ENCODE measurements at places on chromosomes 1 and 21.

DNA sequence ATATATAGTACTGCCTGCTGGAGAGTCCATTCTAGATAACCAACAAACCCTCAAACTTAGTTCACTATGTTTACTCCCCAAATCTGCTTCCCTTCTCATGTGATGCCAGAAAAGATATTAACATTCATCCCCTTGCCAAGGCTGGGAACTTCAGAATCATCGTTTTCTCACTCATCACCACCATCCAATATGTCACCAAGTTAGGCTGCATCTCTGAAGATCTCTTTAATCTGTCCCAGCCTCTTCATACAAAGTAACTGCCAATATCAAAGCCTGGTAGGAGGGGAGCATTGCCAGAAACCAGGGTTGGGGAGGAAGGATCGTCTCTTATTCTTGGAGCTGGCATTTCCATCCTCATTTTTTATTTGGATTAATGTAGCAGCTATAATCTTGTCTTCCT, 71.6 kb downstream of the XCL2 start:
- no peak for DNase-seq

- DNase-seq, result no peak
Measured at GRCh38 chr21:26790296-26790695, 54.9 kb downstream of the ADAMTS1 start.

DNA sequence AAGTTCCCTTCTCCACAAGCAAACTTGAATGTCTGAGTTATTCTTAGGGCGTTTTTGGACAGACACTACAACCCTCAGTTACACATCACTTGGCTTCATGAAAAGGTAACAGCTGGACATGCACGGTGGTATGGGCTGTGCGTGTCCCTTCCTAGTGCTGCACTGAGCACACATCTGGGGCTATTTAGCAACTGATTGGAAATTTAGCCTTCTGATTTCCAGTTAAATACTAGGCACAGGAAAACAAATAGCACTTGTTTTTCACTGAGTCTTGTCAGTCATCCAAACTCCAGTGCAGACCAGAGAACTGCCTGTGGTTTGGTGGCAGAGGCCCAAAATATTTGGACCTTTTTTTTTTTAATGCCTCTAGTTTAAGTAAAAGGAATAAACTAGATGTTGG, 134.7 kb downstream of the TGFBR3 start:
- no peak for DNase-seq

DNA sequence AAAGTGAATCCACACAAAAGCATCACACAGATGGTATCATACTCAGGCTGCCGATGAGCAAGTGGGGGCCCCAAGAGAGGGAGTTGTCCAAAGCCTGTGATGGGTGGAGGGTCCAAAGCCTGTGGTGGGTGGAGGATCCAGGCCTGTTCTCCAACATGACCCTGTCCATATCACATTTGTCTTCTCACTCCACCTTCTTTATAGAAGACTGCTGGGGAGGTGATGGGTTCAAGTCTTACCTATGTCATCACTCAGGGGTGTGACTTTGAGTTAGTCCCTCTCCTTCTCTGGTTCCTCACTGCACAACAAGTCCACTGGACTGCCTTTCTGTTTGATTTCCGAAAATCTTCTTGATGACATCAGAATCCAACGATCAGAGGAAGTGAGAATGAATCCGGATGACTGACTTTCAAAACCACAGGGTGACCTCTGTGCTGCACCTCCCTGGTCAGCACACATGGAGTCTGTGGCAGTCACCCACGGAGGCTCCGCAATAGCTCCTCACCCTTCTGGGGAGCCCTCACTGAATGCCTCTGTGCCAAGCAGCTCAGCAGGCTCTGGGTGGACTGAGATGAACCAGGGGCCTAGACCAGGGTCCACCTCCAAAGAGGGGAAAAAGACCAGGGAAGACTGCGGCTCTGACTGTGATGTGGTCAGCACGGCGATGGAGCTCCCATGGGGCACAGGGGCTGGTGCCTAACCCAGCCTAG, 166.8 kb downstream of the HIVEP3 start:
- no peak for DNase-seq

DNA sequence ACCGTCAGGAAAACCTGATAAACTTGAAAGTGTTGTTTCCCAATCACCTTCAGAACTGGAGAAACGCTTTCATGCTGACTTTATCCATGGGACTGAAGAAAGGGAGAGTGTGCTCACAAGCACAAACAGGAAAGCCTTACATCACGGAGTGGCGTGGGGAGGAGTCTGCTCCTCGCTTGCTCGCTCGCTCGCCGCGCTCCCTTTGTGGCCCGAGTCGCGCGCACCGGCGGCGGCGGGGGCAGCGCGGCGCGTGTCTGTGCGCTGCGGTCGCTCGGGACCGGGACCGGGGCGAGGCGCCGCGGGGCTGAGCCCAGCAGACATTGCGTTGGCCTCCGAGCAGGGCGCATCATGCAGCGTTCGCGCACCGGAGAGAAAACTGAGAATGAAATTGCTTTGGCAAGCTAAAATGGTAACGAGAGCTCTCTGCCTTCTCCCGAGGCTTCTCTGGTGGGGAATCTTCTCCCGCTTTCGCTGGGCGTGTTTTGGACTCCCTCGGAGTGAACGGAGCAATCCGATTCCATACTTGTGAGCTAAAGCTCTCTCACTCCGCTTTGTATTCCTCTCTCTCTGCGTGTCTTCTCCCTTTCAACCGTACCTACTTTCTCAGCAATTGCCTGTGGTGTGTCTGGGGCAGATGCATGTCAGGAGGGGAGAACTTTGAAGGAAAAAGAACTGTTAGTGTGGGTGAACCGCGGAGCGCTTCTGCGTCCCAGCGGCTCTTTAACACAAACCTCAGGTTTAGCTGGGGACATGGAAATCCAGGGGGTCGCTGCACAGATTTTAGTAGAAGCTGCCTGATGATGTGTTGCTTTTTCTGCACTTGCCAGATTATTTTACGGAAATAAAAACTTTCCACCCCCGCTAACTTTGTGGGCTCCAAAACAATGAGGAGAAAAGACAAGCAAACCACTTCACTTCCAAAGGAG, at the start of gene RGL1:
TSS of gene RGL1 (plus strand) at position 205 of the 926 bp plus-strand sequence. CDS start at position 383, 178 bp downstream.
- DNase-seq, result no peak

DNA sequence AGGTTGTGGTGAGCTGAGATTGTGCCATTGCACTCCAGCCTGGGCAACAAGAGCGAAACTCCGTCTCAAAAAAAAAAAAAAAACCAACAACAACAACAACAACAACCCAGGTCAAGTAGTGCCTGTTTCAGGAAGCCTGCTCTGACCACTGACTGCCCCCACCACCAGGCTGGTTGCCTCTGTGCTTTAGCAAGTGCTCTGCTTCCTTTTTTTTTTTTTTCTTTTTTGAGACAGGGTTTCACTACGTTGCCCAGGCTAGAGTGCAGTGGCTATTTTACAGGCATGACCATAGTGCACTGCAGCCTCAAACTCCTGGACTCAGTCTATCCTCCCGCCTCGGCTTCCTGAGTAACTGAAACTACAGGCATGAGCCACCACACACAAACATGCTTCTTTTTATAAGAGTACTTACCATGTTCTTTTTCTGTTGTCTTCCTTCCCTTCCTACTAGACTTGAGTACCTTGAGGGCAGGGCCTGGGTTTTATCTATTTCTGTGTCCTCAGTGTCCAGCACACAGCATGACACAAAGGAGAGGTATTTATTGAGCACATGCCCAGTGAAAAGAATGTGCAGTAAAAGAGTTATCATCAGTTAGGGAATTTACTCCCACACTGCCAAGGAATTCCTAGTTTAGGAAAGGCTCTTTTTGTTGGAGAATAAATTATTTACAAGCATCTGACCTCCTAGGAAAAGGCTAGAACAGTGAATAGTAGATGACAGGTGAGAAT, 9.9 kb upstream of the COA7 start:
- no peak for DNase-seq

DNA sequence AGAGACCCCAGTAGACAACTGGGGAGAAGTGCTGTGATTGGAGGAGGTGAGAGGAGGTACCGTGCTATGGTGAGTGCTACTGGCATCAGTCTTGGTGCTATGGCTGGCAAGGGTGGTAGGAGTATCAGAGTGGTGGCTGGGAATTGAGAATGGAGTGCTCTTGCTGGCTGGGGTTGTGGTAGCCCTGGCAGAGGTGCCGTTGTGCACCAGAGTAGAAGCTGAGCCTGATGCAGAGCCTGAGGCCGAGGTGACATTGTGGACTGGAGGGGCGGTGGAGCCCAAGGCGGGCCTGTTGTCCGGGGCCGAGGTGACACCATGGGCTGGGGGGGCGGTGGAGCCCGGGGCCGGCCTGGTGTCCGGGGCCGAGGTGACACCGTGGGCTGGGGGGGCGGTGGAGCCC, 14.6 kb downstream of the TRIM46 start:
- DNase-seq, result no peak

GRCh38 chr1:198765416-198765815, 126.6 kb downstream of the PTPRC start:
- DNase-seq, result no peak

- no peak for DNase-seq
Measured at GRCh38 chr1:218496561-218496960, 151.4 kb downstream of the TGFB2 start.

- DNase-seq, result no peak
Measured at GRCh38 chr1:161905269-161905884, 118.3 kb downstream of the OLFML2B start.

DNA sequence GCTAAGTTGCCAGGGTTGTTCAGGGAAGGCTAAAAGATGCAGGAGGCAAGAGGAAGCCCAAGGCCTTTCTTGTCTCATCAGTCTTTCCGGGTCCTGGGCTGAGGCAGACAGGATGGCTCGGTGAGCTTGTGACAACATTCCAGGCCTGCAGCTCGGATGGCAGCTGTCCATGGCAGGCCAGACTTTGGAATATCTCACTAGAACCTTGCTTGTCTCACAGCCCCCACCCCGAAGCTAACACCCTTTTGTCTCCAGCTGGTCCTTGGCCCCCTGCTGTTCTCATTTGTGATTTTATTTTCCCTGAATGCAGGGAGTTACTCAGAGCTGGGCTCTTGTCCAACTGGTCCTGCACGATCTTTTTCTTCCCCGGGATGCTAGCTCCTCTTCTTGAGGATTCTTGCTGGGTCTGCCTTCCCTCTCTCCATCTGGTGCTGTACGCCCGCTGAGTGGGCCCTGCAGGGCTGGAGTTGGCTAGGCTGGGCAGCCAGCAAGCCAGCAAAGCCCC, 477.2 kb upstream of the CAMK1G start:
- no peak for DNase-seq

DNA sequence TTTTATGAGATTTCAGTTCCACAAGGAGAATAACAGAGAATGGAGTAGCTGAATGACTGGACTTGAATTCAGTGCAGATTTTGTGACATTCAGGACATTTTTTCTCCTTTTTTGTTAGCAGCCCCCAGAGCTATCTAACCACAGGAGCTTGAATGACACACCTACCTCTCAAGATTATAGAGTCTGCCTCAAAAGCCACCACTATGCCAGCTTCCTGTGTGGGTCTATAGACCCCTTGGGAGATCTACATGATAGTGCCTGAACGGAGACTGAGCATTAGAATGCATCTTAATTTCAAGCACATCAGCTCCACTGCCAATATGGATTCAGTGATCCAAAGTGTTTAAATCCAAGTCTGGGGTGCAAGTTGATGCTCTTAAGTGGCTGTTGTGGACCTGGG, 74.4 kb upstream of the ZNF648 start:
- no peak for DNase-seq

DNA sequence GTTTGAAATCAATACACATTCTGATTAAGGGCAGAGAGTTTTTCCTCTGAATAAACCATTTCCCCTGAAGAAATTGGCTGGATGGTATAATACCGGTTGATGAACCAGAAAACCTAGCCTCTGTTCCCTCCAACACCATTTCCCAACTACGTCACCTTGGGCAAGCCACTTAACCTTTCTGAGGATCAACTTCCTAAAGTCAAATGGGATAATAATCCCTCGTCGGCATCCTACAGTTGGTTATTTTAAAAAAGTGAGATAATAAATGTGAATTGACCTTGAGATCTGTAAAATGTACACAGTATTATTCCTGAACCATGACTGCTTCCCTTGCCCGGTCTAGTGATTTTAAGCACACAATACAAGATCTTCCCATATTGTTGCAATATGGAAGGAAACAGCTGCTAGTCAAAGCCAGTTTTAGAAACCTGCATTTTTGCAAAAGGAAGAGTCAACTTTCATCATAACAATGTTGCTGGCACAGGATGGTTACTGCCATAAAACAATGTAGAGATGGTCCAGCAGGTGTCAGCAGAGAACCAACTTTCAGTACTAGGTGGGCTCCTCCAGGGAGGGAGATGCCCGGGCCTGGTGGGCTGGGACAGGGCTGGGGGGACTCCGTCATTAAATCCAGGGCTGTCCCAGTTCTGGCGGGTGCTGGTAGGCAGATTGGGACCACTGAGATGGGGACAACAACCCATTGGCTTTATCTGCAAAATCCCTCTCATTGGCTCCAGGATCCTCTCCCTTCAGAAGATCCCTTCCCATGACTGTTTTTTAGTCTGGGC, 5.2 kb upstream of the HLX start:
- DNase-seq, result peak; percentile 11

- DNase-seq, result peak; percentile 35
Measured at GRCh38 chr1:7644961-7645750, 125.9 kb upstream of the VAMP3 start.

GRCh38 chr1:30108186-30108585, 615.2 kb downstream of the MATN1 start:
- DNase-seq, result no peak

DNA sequence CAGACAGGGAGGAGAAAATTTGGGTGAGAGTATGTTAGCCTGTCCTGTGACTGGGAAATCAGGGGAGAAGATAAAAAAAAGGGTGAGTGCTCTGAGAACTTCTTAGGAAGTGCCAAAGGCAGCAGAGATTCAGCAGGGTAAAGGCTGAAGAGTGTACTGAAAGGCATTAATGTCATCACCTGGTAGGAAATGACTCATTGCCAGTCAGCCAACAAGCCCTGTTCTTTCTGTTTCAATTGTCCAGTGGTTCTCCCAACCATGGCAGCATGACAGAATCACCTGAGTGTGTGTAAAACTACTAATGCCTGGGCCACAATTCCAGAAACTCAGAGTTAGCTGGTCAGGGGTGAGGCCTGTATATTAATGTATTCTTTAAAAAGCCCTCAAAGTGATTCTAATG, 83.5 kb downstream of the INTS7 start:
- no peak for DNase-seq

DNA sequence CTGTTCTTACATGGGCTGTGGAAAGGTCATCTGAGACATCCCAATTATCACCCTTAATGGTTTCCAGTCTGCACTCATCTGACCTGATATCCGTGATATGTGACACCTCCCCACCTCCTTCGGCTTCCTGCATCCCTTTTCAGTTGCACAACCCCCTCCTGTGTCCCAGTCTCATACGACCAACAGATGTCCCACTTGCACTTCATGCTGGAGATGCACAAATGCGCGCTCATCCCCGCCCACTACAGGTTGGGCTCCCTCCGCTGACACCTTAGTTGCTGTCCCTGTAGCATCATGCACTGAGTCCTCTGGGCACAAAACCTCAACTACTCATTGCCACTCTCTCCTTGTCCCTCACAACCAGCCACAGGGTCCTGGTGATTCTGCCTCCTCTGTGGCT, 94.4 kb downstream of the MIS18A start:
- DNase-seq, result peak; percentile 26

GRCh38 chr21:42360317-42360716, 6.0 kb downstream of the TFF1 start:
- no peak for DNase-seq

GRCh38 chr1:162422662-162423375, 10.9 kb upstream of the SH2D1B start:
- DNase-seq, result no peak
